Aorta (tissue), 5 donors: ENCODE measurements at places on chromosomes 2 and 18. TPM values are rescaled to one million over a fixed set of nuclear protein-coding genes. Genes with fewer than 3 reads are reported as not detected.

- no peak for DNase-seq
- no peaks in the 10 kb centered on the region for H3K36me3 ChIP-seq
- H3K4me3 ChIP-seq, result no peak overlapping the region
Observed at GRCh38 chr2:96163768-96164429, 18.7 kb upstream of the DUSP2 start.

- H3K27me3 ChIP-seq, result no peaks in the 10 kb centered on the region
- DNase-seq, result no peak
- no peaks in the 10 kb centered on the region for H3K36me3 ChIP-seq
- H3K4me1 ChIP-seq, result no peaks in the 10 kb centered on the region
- no peak overlapping the region for H3K27ac ChIP-seq
Observed at GRCh38 chr2:223576873-223577272, 25.3 kb downstream of the SCG2 start.

- peak; percentile 64 for DNase-seq
- no peaks in the 10 kb centered on the region for H3K4me1 ChIP-seq
- H3K27ac ChIP-seq, result no peak overlapping the region
- no peaks in the 10 kb centered on the region for H3K27me3 ChIP-seq
- H3K4me3 ChIP-seq, result no peak overlapping the region
Observed at GRCh38 chr18:79597831-79598632, 81.6 kb upstream of the CTDP1 start.

- DNase-seq, result no peak
- no peaks in the 10 kb centered on the region for H3K36me3 ChIP-seq
- H3K4me3 ChIP-seq, result no peak overlapping the region
- no peak overlapping the region for H3K27ac ChIP-seq
- H3K27me3 ChIP-seq, result no peaks in the 10 kb centered on the region
Observed at GRCh38 chr2:171441470-171441869, 7.4 kb downstream of the DCAF17 start.

DNA sequence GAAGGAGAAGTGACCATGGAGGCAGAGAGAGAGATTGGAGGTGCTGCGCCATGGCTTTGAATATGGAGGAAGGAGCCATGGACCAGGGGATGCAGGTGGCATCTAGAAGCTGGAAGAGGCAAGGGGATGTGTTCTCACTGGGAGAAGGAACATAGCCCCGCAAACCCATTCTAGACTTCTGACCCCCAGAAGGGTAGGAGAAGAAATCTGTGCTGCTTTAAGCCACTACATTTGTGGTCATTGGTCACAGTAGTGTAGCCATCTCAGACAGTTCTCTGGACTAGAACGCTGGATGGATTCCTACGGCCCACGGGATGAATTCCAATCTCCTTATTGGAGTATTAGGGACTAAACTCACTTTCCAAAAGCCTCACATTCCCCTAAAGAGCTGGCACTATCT, 67.8 kb downstream of the PTGR3 start:
- no peaks in the 10 kb centered on the region for H3K4me1 ChIP-seq
- no peak for DNase-seq
- H3K4me3 ChIP-seq, result no peak overlapping the region
- no peaks in the 10 kb centered on the region for H3K36me3 ChIP-seq
- H3K27me3 ChIP-seq, result no peaks in the 10 kb centered on the region

GRCh38 chr2:226763320-226763719, 36.3 kb downstream of the IRS1 start:
- no peaks in the 10 kb centered on the region for H3K27me3 ChIP-seq
- peaks cover 30% of the 10 kb centered on the region for H3K4me1 ChIP-seq
- no peak overlapping the region for H3K27ac ChIP-seq
- DNase-seq, result no peak
- no peaks in the 10 kb centered on the region for H3K36me3 ChIP-seq

Gene POTEF
- total RNA-seq, result not detected

Gene MRPS9
- 14.0 TPM for total RNA-seq

Gene DNAH7
- 0.71 TPM for total RNA-seq

Gene CROCC2
- total RNA-seq, result 0.45 TPM

DNA sequence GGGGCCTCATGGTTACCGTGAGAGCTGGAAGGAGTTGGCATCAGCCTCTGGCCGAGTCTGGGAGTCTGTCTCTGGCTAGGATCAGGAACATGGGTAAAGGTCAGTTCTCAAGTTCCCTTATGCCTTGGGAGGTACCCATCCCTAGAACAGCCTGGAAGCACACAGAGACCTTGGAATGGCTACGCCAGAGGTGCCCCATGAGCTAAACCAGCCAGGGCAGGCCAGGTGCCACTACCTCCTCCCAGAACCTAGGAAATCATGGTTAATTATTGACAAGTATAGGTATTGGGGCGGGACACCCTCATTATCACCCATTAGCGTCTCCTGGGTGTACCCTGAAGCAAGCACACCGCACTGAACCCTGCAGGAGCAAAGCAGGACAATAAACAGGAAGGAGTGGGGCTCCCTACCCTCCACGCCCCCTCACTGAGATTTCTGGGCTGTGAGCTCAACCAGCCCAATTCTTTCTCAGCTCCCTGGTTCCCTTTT, 3.0 kb upstream of the ASPRV1 start:
- no peaks in the 10 kb centered on the region for H3K4me1 ChIP-seq
- H3K27ac ChIP-seq, result no peak overlapping the region
- H3K4me3 ChIP-seq, result no peak overlapping the region

Gene VAMP8
- total RNA-seq, result 43.5 TPM

GRCh38 chr2:191012845-191013681, 908 bp downstream of the STAT1 start:
- DNase-seq, result no peak
- H3K27me3 ChIP-seq, result no peaks in the 10 kb centered on the region
- peak overlapping the region; percentile 82 for H3K4me3 ChIP-seq
- H3K36me3 ChIP-seq, result no peaks in the 10 kb centered on the region
- no peaks in the 10 kb centered on the region for H3K4me1 ChIP-seq

DNA sequence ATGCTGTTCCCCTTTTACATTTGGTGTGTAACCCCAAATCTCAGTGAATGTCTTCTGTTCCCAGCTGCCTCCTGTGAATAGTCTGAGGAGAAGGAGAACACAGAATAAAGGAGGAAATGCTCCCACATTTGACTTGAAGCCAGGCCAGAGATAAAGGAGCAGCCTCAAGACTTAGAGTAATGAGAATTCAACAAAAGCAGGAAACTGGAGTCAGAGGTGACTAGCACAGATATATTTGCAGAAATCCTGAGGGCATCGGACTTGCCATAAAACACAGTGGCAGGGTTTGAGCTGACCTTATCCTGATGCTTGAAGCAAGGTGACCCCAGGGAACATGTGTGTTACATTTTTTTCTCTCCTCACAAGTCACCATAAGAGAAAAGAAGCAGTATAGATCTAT, 291.4 kb upstream of the RND3 start:
- no peak overlapping the region for H3K4me3 ChIP-seq
- no peaks in the 10 kb centered on the region for H3K27me3 ChIP-seq
- no peaks in the 10 kb centered on the region for H3K36me3 ChIP-seq
- no peak for DNase-seq

DNA sequence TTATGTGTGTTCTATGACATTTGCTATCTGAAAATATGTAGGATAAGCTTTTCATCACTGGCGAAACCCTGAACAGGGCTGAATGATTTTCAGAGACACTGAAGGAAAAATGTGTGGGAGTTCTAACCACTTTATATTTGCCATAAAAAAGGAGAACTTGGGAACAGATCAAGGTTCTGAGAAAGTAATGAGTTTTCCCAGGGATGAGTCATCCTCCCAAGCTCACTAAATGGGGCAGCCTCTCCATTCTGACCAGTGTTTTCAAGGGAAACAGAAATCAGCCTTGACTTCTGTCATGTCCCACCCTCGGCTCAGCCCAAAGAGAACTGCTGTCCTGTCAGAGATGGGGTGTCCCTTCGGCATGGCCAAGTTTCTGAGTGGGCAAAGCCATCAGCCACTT, 2109.8 kb upstream of the CELF4 start:
- H3K4me3 ChIP-seq, result no peak overlapping the region
- H3K27ac ChIP-seq, result no peak overlapping the region
- H3K4me1 ChIP-seq, result no peaks in the 10 kb centered on the region
- no peak for DNase-seq
- no peaks in the 10 kb centered on the region for H3K27me3 ChIP-seq

Gene TMEM169
- 0.32 TPM for total RNA-seq
